Cortex of kidney (tissue), 1 donor: ENCODE measurements at places on chromosomes 7 and 10.

DNA sequence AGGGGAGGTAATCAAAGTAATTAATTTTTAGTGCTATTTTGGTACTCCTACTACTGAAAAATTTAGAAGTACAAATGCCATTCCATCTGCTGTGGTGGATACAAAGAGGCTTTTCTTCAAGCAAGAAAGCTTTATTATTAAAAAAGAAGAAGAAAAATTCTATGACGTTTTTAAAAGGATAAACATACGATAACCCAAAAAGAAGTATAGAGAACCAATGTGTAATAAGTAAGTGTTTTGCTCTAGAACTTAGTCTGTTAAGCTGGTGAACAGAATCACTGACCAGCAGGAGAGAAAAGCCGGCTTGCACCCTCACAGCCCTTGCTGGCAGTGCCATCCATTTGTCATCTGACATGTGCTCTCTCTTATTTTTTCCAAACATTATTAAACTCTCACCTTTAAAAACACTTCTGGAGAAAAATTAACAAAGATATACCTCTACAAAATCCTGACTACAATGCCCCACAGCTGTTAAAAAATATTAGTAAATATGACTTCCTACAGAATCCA lies 81.5 kb downstream of the SRPK2 start:
- no peak for DNase-seq

- no peak for DNase-seq
These were observed 18.1 kb downstream of the TRIL start for GRCh38 chr7:28939844-28940544.

- DNase-seq: no peak
These were observed 80.2 kb upstream of the NFE2L3 start for GRCh38 chr7:26071622-26072456.

DNA sequence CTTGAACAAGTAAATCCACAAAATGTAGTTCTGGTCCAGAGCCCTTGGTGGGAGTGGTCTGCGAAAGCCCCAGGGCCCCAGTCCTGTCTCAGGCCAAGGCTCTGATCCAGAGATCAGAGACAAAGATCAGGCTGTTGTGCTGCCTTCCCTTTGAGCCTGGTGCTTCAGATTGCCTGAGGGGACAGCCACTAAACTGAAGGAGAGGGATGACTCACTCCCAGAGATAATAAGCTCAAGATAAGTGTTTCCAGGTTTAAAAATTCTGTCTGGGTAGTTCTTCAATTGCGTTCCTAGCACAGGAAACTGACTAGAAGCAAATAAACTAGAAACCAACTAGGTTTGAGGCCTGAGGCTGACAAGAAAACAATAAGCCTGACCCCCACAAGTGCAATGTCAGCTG lies 190.2 kb downstream of the RAMP3 start:
- no peak for DNase-seq

GRCh38 chr7:128389618-128390329 lies 20.0 kb downstream of the IMPDH1 start:
- no peak for DNase-seq

DNA sequence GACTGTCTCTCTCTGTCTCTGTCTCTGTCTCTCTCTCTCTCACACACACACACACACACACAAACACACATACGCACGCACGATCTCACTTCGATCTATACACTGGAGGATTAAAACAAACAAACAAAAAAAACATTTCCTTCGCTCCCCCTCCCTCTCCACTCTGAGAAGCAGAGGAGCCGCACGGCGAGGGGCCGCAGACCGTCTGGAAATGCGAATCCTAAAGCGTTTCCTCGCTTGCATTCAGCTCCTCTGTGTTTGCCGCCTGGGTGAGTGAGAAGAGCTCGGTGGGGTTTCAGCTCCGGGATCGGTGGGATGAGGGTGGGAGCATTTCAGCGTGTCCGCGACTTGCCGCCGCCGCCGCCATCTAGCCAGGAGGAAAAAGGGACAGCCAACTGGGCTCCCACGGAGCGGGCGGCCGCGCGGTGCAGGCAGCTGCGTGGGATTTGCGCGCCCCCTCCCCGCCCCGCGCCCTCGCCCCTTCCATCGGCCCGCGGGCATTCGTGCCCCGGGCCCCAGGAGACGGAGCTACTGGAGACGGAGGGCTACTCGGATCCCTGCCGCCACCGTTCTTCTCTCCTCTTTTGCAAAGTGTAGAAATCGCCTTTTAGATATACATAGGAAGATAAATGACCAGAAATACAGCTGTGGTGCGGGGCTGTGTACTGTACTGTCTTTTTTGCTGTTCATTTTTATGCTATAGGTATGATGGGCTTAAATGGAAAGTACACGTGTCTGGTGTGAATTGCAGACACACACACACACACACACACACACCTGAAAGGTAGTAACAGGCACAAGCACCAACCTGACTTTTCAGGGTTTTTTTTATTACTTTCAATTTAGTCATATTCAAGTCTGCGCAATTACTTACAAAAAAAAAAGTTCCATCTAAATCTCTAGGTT lies 581 bp downstream of the PTPRZ1 start:
- DNase-seq: no peak

- DNase-seq: no peak
These were observed 1.3 kb downstream of the HOXA7 start for GRCh38 chr7:27154901-27155815.

DNA sequence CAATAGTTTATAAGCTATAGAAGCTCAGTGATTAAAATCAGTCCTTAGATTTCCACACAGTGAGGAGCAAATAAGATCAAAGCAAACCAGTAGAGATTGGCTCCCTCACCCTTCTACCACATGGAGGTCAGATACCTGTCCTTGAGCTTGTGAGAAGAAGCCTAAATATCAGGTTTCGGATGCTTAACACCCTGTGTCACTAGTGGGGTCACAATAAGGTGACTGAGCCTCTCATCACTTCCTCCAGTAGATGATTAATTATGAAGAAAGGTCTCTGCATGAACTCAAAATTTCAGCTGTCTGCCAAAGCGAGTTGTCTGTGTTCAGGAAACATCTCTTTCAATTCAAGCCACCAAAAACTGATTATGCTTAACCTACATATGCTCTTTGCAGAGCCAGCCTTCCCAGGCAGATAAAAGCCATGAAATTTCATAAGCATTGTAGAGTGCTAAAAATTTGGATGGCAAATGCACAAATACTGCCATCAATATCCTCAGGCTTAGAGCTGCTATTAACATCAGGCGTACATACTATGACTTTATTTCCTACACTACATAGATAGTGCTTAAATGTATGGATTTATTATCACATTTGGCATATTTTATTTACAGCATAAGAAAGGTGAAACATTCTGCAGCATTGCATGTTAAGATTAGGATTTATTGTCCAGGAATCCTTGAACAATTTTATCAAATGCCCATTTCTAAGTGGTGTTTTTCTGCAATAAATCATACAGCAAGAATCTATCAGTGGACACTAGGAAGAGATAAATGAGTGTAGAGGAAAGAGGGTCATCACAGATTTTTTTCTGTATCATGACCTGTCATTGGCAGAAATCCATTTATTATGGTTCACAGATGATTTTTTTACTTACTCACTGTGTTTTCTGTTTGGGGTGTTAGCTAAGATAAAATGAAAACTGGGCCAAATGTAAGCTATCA lies 285.1 kb upstream of the SP8 start:
- DNase-seq: no peak

DNA sequence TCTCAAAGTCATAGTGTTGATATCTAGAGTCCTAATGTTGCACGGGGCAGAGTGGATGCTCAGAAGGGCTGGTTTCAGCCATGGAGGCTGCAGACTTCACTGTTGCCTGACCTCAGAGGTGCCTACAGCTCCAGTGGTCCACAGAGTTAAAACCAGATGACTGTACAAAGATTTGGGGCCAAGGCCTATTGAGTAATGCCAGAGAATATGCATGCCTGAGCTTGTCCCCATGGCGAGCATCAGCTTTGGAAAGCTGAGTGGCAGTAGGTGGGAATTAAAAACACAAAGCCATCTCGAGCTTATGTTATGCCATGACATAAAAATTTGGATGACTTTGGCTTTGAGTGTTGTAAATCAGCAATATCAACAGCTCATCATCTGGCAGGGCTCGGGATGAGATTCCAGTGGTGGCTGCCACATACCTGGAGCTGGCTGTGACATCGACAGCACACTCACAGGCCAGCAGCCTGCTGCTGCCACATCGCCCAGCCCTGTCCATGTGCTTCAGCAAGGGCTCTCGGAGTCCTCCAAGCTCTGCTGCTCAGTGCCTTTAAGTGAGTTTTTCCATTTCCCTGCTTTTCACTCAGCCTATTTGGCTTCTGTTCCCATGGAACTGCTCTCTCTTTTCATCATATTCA lies 379.6 kb downstream of the TNS3 start:
- no peak for DNase-seq

GRCh38 chr7:97982647-97983046 lies 7.3 kb downstream of the OCM2 start:
- DNase-seq: no peak

GRCh38 chr10:123995082-123995460 lies 98.3 kb downstream of the CHST15 start:
- no peak for DNase-seq

DNA sequence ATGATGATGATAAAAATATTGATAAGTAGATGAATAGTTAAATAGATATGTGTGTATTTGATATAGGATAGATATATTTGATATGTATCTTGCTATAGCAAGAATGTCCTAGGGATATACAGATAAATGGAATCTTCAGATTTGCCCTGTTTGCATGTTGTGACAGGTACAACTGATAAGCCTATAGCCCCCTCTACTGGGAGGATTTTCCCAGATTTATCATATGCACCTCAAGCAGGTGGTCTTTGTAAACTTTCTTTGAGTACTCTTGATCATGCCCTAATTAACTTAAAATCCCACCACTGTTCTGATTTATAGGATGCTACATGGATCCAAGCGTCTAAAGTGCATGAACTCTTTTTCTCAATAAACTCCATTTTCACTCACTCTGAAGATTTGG lies 1050.7 kb downstream of the SORCS3 start:
- DNase-seq: no peak

GRCh38 chr10:125144206-125144605 lies 16.2 kb downstream of the CTBP2 start:
- no peak for DNase-seq

DNA sequence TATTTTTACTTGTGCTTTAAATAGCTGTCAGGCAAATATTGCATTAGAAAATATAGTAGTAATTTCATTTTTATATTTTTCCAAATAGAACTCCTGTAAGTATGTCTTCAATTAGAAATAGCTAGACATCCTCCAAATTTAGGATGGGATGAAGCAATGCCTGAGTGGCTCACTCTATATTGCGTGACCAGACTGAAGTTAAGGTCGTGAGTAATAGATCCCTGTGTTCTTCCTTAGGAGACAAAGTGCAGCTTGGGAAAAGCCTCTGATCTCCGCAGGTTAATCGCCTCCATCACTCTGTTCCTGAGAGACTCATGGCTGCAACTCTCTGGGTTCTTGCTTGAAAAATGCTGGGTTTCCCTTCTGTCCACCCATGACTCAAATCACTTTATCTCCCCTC lies 484.8 kb upstream of the ANKRD30A start:
- DNase-seq: no peak

DNA sequence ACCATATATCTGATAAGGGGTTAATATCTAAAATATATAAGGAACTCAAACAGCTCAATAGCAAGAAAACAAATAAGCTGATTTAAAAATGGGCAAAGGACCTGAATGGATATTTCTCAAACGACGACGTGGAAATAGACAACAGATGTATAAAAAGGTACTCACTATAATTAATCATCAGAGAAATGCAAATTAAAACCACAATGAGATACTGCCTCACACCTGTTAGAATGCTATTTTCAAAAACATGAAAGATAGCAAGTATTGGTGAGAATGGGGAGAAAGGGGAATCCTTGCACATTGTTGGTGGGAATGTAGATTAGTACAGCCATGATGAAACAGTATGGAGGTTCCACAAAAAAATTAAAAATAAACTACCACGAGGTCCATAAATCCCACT lies 163.2 kb downstream of the DKK1 start:
- DNase-seq: no peak

- no peak for DNase-seq
These were observed 150.0 kb downstream of the ZNF33B start for GRCh38 chr10:42488416-42488815.

DNA sequence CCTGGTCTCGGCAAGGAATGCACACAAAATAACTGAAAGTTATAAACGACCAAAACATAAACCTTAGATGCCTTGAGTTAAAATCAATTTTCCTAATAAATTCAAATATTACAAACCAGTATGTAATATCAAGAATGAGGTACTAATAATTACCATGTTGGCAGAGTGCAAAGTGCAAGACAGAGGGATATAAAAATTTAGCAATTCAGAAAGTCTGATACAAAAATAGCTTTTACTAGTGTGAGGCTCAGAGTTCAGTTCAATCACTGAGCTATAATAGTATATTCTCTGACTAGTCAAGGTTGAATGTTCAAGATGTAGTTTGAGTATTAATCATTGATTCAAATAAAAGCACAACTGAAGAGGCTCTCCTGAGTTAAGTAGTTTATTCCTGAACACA lies 4.8 kb upstream of the AUTS2 start:
- no peak for DNase-seq

- DNase-seq: no peak
These were observed 17.3 kb upstream of the BNIP3 start for GRCh38 chr10:131998845-131999681.

DNA sequence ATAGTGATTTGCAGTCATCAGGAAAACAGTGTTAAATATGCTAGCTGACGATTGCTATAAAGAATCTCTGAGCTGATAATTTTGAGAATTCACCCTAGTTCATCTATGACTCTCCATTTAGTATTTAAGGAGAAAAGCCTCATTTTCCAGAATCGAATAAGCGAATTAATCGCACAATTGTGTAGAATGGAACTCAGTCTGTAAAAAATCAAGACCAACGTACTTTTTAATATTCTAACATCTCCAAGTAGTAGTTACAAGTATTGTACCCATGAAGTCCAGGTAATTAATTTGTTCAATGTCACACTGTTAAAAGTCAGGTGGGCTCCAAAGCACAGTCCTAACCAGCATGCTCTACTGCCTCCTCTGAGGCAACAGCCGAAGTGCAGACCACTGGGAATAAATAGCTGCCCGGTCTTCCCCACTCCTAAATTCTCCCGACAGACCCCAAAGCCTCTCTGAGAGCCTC lies 380 bp upstream of the AGBL3 start:
- DNase-seq: no peak

- no peak for DNase-seq
These were observed 48.8 kb upstream of the CD36 start for GRCh38 chr7:80589631-80590030.

DNA sequence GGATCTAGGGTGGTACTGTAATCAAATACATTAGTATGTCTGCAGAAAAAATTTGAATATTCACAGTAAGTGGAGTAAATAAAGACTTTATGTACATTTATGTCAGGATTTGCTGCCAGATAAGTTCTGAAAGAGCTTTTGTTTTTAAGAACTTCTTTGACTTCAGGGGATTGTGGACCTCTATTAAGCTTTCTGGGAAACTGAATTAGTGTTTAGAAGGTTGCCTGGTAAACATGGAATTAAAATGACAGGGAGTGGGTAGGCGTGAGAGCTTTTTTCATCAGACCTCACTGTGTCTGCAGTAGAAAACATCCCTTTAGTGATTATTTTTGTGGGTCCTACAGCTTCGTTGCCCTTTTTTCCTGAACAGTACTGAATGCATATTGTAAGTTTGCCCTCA lies 15.7 kb downstream of the SDHAF3 start:
- no peak for DNase-seq

GRCh38 chr7:119908948-119909347 lies 364.0 kb upstream of the KCND2 start:
- no peak for DNase-seq
